ENCODE measurements at places on chromosomes 5 and 9. TPM values are rescaled to one million over a fixed set of nuclear protein-coding genes. Genes with fewer than 3 reads are reported as not detected.

C9orf50 gene
- total RNA-seq: not detected

GRCh38 chr5:159735036-159735435 is 181.2 kb upstream of the ADRA1B start:
- DNase-seq: no peak

DNA sequence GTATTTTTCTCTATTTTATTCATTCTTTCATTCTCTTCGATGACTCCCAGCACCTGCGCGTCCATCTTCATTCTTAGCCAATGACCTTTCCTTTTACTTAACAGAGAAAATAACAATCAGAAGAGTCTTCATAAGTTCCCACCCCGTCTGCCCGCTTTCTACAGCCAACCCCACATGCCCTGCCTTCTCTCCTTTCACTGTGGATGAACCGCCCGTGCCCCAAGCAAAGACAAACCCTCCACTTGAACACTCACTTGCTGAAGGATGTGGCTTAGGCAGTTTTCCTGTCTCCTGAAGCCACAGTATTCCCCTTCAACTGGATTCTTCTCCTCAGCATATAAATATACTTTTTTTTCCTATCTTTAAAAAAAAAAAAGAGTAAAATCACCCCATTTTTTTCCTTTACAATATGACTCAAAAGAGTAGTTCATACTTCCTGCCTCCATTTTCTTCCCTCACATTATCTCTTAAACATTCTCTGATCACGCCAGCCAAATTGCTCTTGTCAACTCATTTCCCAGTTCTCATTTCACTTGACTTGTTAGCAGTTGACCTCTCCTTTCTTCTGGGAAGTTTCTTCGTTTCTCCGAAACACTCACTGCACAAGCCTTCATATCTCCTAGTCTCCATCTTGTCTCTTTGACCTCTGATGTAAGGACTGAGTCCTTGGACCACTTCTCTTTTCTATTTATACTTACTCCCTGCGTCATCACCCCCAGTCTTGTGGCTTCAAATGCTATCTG is 11.1 kb downstream of the NIPSNAP3B start:
- no peak for DNase-seq

DNA sequence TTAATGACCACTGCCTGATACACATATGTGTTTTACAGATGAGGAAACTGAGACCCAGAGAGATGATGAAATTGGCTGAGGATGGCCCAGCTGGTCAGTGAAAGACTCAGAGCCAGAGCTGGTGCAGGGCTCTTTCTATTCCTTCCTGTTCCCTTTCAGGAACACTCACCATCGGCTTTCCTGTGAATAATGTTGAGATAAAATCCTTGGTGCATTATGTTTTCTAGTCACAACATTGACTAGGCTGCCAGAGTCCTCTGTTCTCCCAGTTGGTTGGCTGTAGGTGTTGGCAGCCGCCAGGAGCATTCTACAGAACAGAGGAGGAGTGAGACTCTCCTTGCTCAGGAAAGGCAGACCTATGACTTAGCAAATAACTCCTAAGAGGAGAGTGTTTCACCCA is 14.8 kb downstream of the TGFBI start:
- no peak for DNase-seq

- no peak for DNase-seq
Observed at GRCh38 chr5:139425497-139425896, 13.8 kb downstream of the DNAJC18 start.

DNA sequence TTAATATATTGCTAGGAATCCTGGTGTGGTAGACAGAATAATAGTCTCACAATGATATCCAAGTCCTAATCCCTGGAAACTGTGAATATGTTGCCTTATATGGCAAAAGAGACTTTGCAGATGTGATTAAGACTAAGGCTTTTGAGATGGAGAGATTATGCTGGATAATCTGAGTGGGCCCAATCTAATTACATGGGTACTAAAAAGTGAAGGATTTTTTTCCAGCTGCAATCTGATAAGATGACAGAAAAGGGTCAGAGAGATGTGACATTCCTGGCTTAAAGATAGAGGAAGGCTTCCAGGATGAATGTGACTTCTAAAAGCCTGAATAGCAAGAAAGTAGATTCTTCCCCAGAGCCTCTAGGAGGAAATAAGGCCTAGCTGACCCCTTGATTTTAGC is 80.7 kb upstream of the MPDZ start:
- no peak for DNase-seq

DNA sequence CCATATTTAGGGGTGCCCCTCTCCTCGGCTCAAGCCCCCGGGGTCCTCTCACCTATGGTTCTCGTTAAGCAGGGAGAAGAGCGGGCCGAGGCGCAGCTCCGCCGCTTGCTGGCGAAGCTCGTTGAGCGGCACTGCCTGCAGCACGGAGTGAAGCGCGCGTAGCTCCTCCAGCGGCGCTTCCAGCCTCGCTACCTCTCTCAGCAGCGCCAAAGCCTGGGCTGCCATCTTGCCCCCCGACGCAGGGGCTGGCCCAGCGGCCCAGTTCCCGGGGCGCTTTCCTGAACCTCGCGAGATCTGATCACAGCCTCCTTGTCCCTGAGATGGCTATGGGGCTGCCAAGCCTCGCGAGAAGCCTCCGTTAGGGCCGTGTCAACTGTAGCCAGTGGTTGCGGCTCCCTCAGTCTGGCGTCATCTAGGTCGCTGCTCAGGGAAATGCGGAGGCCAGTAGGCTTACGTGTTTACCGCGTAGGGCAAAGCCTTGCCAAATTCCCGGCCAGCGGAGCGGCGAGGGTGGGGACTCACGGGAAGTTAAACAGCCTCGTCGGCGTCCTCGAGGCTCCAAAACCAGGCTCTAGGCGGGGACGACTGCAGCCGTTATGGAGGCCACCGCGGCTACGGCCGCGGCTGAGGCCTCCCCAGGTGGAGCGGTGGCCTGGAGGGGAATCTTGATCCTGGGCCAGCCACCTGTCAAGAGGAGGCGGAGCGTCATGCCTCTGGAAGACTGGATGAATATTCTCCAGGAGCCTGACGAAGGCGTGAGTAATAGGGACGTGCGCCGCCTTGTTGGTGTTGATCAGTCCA is at the start of gene PSMD5:
Gene PSMD5 (minus strand): TSS at position 238 of the 801 bp plus-strand sequence. CDS start 13 bp downstream, at position 225.
- peak; percentile 100 for DNase-seq

- DNase-seq: peak; percentile 63
Observed at GRCh38 chr9:125650271-125650737, 56.7 kb downstream of the MAPKAP1 start.

DNA sequence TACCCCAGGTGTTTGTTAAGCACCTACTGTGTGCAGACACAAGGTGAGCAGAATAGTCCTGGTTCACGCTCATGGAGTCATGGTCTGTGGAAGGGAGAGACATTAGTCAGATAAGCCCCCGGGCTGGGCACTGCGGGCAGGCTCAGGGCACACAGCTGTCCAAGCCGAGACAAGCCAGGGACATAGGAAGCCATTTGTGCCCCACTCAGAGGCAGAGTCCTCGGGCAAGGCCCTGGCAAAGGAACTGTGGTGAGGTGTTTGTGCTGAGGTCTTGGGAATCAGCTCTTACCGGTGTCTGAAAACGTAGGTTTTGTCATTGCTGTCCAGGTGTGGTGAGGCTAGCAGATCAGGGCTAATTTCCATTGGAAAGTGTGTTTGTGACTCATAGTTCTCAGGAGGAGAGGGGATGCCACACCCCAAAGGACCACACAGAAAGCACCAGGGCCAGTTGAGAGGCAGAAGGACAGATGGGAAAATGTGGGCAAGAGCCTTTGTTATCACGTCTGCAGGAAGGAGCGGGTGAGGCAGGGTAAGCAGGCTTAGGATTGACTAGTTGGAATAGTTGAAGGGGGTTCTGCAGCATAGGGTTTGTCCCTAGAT is 46.1 kb upstream of the NEURL1B start:
- peak; percentile 21 for DNase-seq
